ENCODE measurements at places on chromosomes 16 and 17. TPM values are rescaled to one million over a fixed set of nuclear protein-coding genes. Genes with fewer than 3 reads are reported as not detected.

DNA sequence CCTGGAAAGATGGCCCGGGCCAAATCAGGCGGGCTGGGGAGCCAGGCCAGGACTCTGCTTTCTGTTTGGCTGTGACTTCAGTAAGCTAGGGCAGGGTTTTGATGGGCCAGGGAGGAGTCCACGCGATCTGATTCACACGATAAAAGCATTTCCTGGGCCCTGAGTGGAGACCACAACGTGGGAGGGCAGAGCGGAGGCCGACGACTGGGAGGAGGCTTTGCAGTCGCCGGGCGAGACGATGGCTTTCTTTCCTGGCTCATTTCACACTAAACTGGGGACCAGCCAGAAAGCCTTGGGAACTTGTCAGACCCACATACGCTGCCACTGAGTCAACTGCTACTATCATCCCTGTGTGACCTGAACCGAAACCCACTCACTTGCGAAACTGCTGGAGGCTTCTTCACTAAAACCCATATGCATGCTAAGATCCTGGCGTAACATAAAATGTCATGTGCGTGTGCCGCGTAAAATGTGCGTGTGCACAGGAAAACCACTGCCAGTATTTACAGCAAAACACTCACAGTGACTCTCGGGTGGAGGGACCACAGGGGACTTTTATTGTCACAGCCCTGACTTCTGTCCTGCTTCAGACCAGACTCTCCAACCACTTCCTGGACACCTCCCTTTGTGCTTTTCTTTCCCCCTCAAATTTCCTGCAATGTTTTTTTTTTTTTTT is 14.2 kb upstream of the RHBDF2 start:
- no peak for DNase-seq

- no peak for DNase-seq
Observed at GRCh38 chr17:58051468-58051867, 31.8 kb upstream of the DYNLL2 start.

DNA sequence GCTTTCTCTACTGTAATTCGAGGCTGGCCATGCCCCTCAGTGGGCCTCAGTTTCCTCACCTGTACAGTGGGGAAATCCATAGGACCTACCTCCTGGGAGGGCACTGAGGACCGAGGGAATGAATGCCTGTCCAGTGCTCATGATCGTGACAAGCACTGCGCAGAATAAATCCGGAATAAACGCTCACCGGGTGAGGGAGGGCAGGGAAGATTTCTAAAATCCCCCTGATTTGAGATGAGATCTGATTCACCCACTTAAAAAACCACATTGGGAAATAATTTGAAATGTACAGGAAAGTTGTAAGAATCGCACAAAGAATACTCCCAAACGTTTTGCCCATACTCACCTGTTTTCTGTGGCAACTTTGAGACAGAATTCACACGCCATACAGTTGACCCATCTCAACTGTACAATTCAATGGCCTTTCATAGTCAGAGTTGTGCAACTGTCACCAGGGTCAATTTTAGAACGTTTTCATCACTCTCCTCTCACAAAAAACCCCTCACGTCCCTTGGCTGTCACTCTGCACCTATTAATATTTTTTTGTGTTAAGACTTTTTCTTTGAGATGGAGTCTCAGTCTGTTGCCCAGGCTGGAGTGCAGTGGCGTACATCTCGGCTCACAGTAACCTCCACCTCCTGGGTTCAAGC is 49.8 kb downstream of the IRF8 start:
- DNase-seq, result no peak

The TNFRSF13B gene
- total RNA-seq, result not detected

Measured in epithelial cell of proximal tubule (primary cell).